ENCODE measurements at places on chromosomes 4 and X.

DNA sequence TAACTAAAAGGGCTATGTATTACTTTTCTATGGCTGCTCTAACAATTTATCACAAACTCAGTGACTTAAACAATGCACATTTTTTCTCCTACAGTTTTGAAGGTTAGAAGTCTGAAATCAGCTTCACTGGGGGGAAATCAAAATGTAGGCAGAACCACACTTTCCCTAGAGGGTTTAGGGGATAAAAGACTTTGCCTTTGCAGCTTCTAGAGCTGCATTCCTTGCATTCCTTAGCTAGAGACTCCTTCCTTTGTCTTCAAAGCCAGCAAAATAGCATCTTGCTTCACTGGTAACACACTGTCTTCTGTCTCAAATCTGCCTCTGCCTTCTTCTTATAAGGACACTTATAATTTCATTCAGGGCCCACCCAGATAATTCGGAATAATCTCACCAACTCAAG is 152.4 kb upstream of the SPIN4 start:
- no peak for DNase-seq

- DNase-seq, result no peak
Observed at GRCh38 chr4:182017038-182017437, 226.2 kb upstream of the TENM3 start.

- no peak for DNase-seq
Observed at GRCh38 chrX:125926295-125926694, 239.8 kb downstream of the DCAF12L2 start.

DNA sequence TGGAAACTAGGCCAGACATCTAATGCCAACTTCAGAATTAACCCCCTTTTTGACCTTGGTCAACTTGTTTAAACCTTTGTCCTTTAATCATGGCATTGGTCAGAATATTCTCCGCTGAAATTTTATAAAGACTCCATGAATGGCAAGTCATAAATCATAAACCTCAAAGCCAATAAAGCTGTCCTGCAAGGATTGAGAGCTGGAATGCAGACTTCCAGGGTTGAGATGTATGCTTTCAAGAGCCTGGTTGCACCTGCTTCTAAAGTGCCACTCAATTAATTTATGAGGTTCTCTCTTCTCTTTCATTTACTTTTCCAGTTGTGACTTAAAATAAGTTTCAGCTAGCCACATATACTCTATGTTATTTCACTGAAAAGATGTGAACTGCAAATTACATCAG is 136.2 kb upstream of the HCCS start:
- no peak for DNase-seq

- DNase-seq, result no peak
Observed at GRCh38 chr4:8228319-8229250, 29.5 kb downstream of the SH3TC1 start.

DNA sequence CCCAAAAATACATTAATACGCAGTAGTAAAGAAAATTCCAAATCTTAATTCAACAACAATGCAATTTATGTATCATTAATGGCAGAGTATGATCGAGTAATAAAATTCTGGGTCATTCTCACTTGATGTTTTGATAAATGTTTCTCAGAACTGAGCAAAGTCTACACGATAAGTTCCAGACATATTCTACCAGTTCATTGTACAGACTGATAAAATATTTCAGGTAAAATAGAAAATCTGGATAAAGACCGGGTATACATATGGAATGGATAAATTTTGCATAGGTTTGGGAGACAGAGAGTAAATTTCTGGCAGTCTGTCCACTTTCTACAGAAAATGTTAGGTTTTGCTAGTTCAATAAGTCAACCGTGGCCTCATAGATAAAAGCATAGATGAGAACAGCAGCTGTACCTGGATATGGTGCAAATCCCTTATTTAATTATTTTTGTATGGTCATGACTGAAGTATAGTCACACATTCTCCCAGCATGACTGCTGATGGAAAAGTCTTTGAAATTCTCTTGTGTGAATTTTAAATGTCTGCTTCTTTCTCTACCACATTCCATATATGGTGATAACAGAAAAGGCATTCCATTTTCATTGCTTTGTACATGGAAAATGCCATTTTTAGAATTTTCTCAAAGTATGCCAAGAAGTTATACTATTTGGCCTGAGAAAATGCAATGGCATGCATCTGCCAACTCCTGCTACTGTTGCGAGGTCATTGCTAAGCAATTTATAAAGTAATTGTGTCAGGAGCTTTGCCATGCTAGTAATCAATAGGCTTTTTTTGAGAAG is 301.9 kb upstream of the ARSJ start:
- DNase-seq, result no peak

DNA sequence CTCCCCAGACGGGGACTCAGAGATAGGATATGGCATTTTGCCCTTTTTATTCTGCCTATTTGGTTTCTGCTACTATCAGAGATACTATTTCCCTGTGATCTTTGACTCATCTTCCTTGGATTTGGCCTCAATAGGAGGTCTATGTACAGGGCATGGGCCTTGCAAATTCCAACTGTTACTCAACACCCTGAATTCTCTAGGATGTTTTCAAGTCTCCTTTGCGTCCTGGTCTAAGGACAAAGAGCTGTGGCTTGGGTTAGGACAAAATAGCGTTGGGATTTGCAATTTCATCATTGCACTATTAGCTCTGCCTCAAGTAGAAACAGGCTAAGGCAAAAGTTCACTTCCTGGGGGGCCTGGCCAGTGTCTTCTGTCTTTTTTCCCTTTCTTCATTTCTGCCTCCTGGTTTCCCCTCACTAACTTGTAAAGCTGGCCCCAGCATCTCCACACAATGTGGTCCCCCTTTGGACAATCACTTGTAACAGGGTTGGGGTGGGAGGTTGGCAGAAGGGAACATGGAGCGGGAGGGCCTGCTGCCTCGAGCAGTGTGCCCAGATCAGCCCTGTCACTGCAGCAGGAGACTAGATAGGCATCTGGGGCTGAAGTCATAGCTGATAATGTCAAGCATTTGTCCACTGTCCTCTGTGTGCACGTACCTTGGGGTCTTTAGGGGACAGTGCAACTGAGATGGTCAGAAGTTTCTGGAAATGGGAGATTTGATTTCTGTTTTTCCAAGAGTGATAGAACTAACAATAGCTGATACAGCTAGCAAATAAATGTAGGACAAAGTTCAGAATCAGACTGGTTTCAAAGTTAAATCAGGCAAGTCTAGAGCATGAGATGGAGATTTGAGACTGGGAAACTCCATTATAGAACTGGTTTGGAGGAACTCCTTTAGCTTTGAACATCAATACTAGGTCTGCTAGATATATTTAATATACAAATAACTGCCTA is 25.8 kb upstream of the STBD1 start:
- no peak for DNase-seq

DNA sequence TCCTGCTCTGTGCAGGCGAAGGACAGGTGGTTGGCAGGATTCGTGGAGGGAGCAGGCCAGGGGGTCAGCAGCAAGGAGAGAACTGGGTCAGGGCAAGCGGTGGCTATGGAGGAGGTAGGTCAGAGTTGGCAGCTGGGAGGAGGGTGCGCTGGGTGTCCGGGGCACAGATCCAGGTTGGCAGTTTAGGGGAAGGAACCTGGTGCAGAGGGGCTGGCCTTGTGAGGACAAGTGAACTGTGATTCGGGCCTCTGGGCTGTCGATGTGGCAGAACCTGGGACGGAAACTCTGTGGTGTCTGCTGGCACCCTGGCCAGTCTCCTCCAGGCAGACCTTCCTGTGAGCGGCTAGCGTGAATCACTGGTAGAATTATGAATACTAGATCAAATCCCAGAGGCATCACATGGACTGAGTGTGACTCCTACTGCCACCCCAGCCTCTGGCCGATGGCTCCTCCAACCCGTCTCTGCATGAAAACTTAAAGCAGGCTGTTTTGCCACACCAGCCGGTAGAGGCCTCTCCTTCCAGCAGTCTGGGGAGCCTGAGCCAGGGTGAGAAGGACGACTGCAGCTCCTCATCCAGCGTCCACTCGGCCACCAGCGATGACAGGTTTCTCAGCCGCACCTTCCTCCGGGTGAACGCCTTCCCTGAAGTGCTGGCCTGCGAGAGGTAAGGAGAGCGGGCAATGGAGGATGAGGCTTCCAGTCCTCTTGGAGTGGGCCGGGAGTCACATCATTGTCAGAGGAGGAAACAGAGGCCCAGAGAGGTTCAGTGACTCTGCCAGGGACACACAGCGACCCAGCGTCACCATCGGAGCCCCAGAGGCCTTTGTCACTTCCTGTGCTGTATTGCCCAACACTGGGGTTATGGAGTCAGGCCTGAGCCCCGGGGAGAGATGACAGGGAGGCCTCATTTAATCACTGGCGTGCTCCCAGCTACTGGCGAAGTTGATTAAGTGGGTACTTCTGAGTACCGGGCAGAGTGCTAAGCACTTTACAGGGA is 20.3 kb downstream of the EVC start:
- no peak for DNase-seq

GRCh38 chrX:119647089-119647488 is 40.9 kb upstream of the NKRF start:
- no peak for DNase-seq

DNA sequence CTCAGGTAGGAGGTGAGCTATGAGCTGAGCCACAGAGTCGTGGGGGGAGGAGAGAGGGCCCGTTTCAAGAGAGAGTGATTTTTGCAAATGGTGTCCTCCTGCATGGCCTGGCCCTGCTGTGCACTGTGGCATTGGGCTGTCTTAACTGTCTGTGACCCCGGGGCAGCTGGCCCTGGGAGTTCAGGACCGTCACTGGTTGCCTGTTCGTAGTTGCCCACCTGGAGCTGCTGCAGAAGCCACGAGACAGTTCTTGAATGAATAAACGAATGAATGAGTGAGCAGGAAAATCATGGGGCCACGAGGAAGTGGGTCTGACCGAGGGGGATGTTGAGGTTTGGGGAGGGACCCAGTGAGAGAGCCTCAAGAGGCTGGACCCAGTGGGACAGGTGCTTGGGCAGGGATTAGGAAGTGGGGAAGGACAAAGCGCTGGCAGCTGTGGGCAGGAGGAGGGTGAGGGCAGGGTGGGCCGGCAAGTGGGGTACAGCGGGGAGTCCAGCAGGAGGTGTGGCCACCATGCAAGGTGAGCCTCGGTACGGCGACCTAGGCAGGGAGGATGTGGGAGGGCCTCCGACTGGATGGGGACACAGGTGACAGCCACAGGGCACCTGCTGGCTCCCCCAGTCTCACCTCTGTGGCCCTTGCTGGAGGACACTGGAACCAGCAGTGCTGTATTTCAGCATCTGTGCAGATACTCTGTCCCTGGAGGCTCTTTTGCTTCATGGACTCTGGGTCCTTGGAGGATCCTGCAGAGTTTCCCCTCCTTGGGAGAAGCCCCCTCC is 10.2 kb downstream of the RGS12 start:
- DNase-seq, result no peak

DNA sequence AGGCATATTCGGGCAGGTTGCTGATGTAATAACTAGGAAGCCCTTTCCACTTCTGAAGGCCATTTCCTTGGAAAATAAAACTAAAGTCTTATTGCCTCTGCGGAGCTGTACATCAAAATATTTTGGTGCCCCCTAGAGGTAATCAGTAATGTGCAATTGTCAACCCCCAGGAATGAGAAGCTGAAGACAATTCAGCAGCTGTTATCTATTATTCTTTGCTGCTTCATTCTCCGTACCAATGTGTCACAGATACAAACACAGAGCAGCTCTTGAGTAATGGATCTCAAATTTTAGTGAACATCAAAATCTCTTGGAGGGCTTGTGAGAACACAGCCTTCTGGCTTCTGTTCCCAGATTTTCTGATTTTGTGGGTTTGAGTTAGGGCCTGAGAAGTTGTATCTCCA is 3.5 kb upstream of the SLIT2 start:
- DNase-seq, result no peak

DNA sequence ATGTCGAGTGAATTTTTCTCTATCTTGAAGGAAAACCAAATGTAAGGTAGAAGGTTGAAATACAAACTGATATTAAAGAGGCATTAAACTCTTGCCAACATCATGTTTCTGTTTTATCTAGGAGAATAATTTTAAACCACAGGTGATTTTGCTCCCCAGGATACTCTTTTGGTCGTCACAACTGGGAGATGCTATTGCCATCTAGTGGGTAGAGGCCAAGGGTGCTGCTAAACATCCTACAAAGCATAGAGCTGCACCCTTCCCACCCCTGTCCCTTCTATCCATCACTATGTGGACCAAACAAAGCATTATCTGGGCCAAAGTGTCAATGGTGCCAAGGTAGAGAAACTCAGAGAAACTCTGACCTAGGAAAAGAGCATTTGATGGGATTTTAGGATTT is 154.6 kb upstream of the MAGEB2 start:
- no peak for DNase-seq

DNA sequence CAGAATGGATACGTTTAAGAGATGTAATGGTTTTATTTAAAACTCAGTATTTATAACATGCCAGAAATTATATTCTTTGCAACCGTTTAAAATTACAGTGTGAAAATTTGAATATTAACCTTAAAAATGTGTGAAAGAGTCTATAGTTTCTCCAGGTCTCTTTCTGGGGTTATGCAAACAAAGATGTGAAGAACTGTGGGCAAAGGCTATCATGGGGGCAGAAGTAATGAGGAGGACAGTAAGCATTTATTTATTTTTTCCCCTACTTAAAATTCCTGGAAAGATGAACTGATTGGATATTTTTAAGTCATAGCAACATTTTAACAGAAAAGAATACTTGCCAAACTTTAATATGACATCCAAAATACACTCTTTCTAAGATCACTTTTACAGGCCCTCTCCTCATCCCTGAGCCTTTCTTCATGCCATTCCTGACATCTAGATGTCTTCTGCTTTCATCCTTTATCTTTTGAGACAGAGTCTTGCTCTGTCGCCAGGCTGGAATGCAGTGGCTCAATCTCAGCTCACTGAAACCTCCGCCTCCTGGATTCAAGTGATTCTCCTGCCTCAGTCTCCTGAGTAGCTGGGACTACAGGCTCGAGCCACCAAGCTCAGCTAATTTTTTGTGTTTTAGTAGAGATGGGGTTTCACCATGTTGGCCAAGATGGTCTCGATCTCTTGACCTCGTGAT is 46.1 kb downstream of the TMEM131L start:
- no peak for DNase-seq

DNA sequence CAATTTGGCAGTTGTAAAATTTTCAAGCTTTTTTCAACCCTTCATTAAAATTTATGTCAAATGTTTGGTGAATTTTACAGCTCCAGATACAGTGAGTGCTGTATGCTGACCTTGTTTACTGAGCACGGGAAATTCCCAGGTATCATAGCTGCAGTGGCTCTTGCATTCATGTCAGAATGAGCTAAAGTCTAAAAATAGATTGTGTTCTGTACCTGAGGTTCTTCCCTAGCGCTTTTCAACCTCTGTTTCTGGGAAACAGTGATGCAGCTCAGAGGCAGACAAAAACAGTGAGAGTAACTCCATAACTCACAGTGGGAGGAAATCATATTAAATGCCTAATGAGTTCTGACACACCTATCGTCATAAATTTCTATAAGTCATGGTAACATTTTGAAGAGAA is 393.8 kb upstream of the GNPDA2 start:
- no peak for DNase-seq
